ENCODE measurements at places on chromosomes 2 and 18.

DNA sequence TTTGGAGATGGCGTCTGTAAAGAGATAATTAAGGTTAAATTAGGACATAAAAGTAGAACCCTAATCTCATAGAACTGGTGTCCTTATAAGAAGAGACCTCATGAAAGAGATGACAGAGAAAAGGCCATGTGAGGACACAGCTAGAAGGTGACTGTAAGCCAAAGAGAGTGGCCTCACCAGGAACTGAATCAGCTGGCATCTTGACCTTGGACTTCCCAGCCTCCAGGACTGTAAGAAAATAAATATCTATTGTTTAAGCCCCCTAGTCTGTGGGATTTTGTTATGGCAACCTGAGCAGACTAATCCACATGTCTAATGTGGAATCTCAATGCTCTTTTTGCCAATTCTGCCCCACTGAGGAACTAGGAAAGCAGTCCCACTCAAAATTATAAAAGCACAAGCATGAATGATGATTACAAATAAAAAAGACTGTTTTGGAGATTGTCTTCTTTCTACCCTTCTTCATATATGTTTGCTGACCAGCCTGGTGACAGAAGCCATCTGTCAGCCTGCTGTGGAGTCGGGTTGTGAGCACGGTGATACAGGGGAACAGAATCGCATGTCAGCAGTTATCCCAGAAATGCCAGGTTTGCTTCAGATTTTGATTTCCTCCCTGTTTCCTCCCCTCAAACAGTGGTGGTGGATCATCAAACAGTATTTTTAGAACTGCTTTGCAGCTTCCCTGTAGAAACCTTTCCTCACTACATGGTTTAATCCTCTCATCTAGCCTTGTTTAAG is 54.2 kb downstream of the INPP4A start:
- no peak for DNase-seq

- DNase-seq = no peak
Observed at GRCh38 chr2:8976442-8977259, 26.8 kb downstream of the MBOAT2 start.

- DNase-seq = no peak
Observed at GRCh38 chr2:9002313-9002636, 1.2 kb downstream of the MBOAT2 start.

DNA sequence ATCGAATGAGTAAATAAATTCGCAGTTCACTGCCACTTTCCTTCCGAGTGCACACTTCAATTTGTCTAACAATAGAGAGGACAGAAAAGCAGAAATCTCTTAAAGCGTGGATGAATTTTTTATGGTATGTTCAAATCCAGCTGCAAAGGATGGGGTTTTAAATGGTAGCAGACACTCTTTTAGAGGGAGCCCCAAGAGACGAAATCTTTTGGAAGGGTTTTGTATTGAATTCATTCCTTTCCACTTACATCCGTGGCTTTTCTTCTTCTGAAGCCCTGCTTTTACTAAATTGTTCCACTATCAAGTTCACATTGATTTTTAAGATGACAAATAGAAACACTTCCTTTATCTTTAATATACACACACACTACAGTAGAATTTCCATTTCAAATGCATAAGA is 680.7 kb downstream of the NR4A2 start:
- DNase-seq = no peak

GRCh38 chr2:10171006-10171800 is 48.7 kb downstream of the RRM2 start:
- DNase-seq = no peak

DNA sequence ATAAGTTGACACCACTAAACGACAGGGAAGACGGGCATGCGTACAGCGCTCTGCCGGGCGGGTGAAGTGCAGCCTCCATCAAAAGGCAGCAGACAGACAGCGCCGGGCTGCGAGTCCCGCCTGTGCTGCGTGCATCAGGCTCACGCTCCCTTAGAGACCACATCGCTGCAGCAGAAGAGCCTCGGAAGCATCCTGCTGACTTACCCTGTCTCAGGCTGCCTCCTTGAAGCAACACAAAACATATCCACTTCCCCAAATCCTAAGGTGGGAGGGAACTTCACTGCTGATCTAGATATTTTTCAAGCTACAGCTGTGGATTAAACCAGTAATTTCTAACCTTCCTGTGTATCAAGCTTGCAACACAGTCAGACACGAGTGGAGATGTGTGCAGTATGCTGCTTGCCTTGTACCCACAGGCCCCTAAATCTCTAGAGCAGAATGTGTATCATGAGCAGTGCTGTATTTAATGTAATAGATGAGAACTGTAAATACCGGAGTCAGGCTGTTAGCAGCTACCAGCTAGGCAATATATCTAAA is 6.4 kb downstream of the MYT1L start:
- no peak for DNase-seq

All from activated naive CD8-positive, alpha-beta T cell treated with anti-CD3 and anti-CD28 coated beads, Interleukin-2, amount 50 U/mL, for 16 hours (primary cell).